ENCODE measurements at places on chromosomes 6 and 20. TPM values are rescaled to one million over a fixed set of nuclear protein-coding genes. Genes with fewer than 3 reads are reported as not detected.

DNA sequence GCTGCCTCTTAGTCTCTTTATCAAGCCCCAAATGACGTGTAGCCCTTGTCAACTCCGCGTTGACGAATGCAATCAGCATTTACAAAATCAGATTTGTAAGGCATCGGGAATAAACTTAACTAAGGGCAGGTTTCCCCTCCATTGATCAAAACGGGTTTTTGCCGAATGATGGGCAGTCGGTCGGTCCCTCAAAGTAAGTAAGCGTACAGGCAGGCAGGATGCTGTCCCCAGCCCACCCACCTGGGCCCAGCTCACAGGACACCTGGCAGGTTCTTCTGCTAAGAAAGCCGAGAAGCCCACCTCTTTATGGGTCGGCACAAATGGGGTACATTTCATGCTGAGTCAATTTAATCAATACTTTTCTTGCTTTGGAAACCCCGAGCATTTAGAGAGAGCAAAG, 22.0 kb upstream of the MAFB start:
- no peak overlapping the region for H3K27ac ChIP-seq
- no peak overlapping the region for H3K4me3 ChIP-seq
- H3K36me3 ChIP-seq = no peaks in the 10 kb centered on the region
- H3K4me1 ChIP-seq = no peaks in the 10 kb centered on the region

The CFB gene
- 20.4 TPM for total RNA-seq

DNA sequence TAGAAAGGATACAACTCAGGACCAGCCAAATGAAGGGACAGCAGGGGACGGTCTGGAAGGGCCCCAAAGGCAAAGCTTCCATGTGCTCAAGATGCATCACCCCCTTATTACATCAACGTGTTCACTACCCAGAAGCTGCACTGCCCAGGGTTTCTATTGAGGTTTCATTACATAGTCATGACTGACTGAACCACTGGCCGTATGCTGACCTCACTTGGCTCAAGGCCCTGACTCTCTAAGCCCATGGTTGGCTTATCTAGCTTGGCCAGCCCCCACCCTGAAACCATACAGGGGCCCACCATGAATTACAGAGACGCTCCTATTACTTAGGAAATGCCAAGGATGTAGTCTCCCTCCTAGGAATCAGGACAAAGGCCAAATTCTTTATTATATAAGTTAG, 179.4 kb downstream of the FOXC1 start:
- no peak overlapping the region for H3K27ac ChIP-seq
- H3K36me3 ChIP-seq = no peaks in the 10 kb centered on the region
- H3K4me1 ChIP-seq = no peaks in the 10 kb centered on the region

The RAB32 gene
- 68.0 TPM for total RNA-seq

- no peaks in the 10 kb centered on the region for H3K36me3 ChIP-seq
- no peaks in the 10 kb centered on the region for H3K27me3 ChIP-seq
- H3K4me3 ChIP-seq = no peak overlapping the region
- H3K4me1 ChIP-seq = no peaks in the 10 kb centered on the region
Measured at GRCh38 chr6:99885051-99885450, 109.0 kb downstream of the MCHR2 start.

DNA sequence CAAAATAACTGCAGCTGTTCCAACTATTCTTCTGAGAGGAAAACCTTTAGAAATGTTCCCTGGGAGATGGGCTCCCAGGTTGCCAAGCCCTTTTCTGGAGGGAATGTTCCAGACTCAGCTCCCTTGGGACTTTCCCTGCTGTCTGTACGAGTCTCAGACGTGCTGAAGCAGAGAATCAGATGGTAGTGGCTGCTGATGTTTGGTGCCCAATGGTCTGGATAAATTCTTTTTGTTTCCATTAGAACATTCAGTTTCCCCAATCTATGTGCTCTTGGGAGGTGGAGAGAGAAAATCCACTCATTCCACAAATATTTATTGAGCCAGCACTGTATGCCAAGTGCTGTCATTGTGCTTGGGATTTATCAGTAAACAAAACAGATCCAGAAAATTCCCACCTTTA, 40.0 kb downstream of the SNHG17 start:
- no peaks in the 10 kb centered on the region for H3K4me1 ChIP-seq
- no peak overlapping the region for H3K27ac ChIP-seq
- H3K27me3 ChIP-seq = no peaks in the 10 kb centered on the region
- no peaks in the 10 kb centered on the region for H3K36me3 ChIP-seq
- no peak overlapping the region for H3K4me3 ChIP-seq

GRCh38 chr20:9514461-9515213, at the start of gene LAMP5:
Gene LAMP5 (plus strand): TSS chr20:9514590. CDS start chr20:9514853, 263 bp downstream.
- no peak within 1 kb of the TSS for H3K27ac ChIP-seq
- H3K4me3 ChIP-seq = no peak within 1 kb of the TSS
- no peaks in the 10 kb centered on the region for H3K4me1 ChIP-seq
- H3K36me3 ChIP-seq = no peaks in the 10 kb centered on the region

GRCh38 chr6:438634-439170, 47.1 kb downstream of the IRF4 start:
- H3K36me3 ChIP-seq = no peaks in the 10 kb centered on the region
- no peaks in the 10 kb centered on the region for H3K27me3 ChIP-seq
- no peak for DNase-seq
- no peak overlapping the region for H3K4me3 ChIP-seq
- H3K4me1 ChIP-seq = no peaks in the 10 kb centered on the region
- no peak overlapping the region for H3K27ac ChIP-seq

The RPP21 gene
- 41.7 TPM for total RNA-seq

DNA sequence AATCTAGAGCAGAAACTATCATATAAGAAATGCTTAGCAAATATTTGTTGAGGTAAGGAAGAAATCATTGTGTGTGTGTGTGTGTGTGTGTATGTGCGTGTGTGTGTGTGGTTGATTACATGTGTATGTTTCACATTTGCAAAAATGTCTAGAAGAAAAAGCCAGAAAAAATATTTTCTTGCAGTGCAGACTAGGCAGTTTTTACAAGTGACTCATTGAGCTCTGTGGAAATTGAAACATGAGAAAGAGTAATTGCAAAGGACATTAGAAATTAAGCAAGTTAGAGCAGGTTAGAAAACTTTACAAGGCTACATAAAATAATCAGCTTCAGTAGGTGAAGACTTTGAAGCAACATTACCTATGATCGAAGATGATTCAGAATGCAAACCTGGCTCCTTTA, 669.0 kb upstream of the EYS start:
- no peak overlapping the region for H3K4me3 ChIP-seq
- no peaks in the 10 kb centered on the region for H3K36me3 ChIP-seq
- no peak overlapping the region for H3K27ac ChIP-seq
- no peak for DNase-seq

The RAMACL gene
- 0.48 TPM for total RNA-seq

The TMEM244 gene
- not detected for total RNA-seq

DNA sequence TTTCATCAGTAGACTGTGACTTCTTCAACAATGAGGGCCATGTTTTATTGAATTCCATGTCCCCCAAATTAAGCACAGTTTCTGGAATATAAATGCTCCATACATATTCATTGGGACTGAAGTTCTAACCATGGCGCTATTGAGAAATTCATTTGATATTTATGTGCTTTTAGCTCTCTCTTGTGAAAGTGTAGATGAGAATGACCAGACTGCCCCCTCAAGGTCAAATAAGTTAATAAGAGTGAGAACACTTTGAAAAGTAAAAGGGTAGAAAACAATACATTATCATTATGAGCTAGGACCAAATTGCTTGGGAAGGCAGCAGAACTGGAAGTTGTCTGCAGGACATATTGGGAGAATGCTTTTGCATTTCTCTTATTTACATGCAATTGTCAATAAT, 597.9 kb downstream of the EPM2A start:
- H3K4me3 ChIP-seq = no peak overlapping the region
- H3K4me1 ChIP-seq = no peaks in the 10 kb centered on the region
- no peak overlapping the region for H3K27ac ChIP-seq
- H3K27me3 ChIP-seq = no peaks in the 10 kb centered on the region
- no peaks in the 10 kb centered on the region for H3K36me3 ChIP-seq

GRCh38 chr20:38905375-38905774, 20.8 kb upstream of the FAM83D start:
- H3K27me3 ChIP-seq = no peaks in the 10 kb centered on the region
- no peak overlapping the region for H3K4me3 ChIP-seq
- H3K27ac ChIP-seq = no peak overlapping the region
- H3K36me3 ChIP-seq = no peaks in the 10 kb centered on the region
- no peak for DNase-seq

- H3K36me3 ChIP-seq = no peaks in the 10 kb centered on the region
- no peak overlapping the region for H3K27ac ChIP-seq
- no peak for DNase-seq
Measured at GRCh38 chr6:37126493-37126958, 43.4 kb upstream of the PIM1 start.

The APCDD1L gene
- total RNA-seq = 1.0 TPM

DNA sequence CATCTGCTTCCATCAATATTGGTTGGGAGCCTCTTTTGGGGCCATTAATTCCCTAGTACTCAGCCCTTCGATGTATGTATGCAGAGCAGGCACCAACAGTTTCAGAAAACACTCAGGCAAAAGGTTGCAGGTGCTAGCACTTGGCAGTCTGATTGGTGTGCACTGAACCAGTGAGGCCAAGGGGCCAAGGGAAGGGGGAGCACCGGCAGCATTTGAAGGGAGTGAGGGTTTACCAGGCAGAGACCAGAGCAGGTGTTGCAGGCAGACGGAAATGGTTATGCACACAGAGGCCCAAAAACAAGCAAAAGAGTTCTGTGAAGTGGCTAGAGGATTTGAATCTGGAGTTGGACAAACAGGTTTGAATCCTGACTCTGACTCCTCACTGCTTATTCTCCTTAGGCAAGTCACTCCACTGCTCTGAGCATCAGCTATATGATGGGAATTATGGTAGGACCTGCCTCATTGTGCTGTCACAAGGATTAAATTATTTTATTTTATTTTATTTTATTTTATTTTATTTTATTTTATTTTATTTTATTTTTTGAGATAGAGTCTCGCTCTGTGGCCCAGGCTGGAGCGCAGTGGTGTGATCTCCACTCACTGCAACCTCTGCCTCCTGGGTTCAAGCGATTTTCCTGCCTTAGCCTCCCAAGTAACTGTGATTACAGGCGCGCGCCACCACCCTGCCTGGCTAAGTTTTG, 58.1 kb upstream of the SHLD1 start:
- no peaks in the 10 kb centered on the region for H3K27me3 ChIP-seq
- no peak overlapping the region for H3K4me3 ChIP-seq
- H3K36me3 ChIP-seq = no peaks in the 10 kb centered on the region
- no peaks in the 10 kb centered on the region for H3K4me1 ChIP-seq
- no peak for DNase-seq
- H3K27ac ChIP-seq = no peak overlapping the region

The DEFB121 gene
- total RNA-seq = not detected

DNA sequence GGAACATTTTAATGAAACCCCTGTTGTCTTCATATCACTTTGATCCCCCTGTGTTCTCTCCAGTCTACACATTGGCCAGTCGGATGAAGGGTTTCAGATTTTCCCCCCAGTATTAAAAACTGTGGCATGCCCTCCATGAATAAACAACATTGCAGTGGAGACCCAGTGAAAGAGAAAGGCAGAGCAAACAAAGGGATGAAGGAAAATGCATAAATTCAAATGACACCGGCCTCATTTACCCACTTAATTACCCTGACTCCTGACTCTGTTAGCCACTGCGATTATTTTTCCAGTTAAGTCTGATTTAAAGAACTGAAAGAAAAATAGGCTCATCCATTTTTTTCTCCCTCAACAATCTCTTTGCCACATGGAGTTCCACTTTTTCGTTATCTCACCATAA, 569.2 kb downstream of the TFAP2B start:
- no peaks in the 10 kb centered on the region for H3K36me3 ChIP-seq
- no peak for DNase-seq
- no peak overlapping the region for H3K27ac ChIP-seq
- H3K4me3 ChIP-seq = no peak overlapping the region

The VSX1 gene
- total RNA-seq = not detected

DNA sequence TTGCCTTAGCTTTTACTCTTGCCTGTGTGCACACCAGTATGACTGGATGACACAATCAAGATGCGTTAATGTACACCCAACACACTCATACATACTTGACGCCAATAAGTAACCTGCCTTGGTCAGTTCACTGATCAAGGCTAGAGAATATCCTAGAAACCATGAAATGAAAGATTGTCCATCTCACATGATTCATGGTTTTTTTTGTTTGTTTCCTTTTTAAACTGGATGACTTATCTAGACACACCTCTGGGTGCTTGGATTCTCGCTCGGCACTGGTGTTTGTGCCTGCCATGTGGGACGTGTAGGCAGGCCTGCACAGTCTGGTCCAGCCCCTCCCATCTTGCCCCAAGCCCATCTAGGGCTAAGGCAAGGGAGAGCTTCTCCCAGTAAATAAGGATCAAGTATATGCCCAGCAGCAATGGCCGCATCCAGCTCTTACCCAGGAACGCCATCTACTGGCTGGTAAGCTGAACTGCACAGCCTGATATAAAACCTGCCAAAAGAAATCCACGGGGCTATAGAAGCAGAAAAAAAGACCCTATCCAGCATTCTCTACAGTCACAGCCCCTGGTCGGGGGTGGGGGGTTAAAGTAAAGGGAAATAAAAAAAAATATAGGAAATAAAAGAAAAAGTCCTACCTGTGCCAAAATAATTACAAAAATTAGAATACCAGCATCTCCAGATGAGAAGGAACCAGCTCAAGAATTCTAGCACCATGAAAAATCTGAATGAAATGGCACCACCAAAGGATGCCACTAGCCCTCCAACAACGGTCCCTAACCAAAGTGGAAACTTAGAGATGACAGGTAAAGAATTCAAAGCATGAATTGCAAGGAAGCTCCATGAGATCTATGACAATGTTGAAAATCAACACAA, 73.3 kb downstream of the OTOR start:
- no peaks in the 10 kb centered on the region for H3K27me3 ChIP-seq
- no peaks in the 10 kb centered on the region for H3K36me3 ChIP-seq
- no peaks in the 10 kb centered on the region for H3K4me1 ChIP-seq
- no peak overlapping the region for H3K4me3 ChIP-seq
- H3K27ac ChIP-seq = no peak overlapping the region

- no peak overlapping the region for H3K27ac ChIP-seq
- no peaks in the 10 kb centered on the region for H3K27me3 ChIP-seq
Measured at GRCh38 chr20:47799116-47799715, 13.9 kb upstream of the SULF2 start.

The FAM83C gene
- total RNA-seq = 0.45 TPM

- H3K36me3 ChIP-seq = no peaks in the 10 kb centered on the region
- DNase-seq = no peak
- H3K27me3 ChIP-seq = no peaks in the 10 kb centered on the region
Measured at GRCh38 chr6:148249160-148249559, 93.5 kb upstream of the SASH1 start.

Data from colonic mucosa (tissue), 4 donors.